ENCODE measurements at places on chromosomes 7 and 10. TPM values are rescaled to one million over a fixed set of nuclear protein-coding genes. Genes with fewer than 3 reads are reported as not detected.

DNA sequence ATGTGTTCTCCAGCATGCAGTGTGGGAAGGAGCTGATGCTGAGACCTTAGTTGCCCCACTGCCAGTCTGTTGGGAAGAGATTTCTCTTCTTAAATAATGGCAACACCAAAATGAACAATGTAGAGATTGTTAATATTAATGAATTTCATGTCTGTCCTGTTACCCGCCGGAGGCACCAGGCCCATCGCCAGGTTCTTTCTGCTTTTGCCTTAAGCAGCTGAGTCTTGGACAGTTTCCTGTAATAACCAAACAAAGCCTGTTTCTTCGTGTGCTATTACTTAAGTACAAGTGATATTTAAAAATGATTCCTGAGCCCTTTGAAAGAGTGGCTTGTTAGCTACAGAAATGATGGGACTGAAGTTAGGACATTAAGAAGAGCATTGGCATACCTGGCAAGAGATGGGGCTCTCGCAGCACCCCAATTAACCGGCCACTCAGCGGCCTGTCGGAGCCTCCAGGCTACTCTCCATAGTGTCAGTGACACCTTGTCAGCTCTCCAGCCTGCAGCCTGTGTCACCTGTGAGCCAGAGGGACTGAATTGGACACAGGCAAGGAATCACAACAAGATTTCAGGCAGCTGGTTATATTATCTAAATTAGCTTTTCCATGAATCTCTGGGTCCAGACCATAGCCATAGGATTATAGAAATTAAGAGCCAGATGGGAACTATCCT lies 142.0 kb downstream of the CELF2 start:
- peaks cover 61% of the 10 kb centered on the region for H3K4me1 ChIP-seq
- no peak overlapping the region for H3K4me3 ChIP-seq
- H3K27ac ChIP-seq = no peak overlapping the region
- H3K27me3 ChIP-seq = no peaks in the 10 kb centered on the region
- DNase-seq = no peak

DNA sequence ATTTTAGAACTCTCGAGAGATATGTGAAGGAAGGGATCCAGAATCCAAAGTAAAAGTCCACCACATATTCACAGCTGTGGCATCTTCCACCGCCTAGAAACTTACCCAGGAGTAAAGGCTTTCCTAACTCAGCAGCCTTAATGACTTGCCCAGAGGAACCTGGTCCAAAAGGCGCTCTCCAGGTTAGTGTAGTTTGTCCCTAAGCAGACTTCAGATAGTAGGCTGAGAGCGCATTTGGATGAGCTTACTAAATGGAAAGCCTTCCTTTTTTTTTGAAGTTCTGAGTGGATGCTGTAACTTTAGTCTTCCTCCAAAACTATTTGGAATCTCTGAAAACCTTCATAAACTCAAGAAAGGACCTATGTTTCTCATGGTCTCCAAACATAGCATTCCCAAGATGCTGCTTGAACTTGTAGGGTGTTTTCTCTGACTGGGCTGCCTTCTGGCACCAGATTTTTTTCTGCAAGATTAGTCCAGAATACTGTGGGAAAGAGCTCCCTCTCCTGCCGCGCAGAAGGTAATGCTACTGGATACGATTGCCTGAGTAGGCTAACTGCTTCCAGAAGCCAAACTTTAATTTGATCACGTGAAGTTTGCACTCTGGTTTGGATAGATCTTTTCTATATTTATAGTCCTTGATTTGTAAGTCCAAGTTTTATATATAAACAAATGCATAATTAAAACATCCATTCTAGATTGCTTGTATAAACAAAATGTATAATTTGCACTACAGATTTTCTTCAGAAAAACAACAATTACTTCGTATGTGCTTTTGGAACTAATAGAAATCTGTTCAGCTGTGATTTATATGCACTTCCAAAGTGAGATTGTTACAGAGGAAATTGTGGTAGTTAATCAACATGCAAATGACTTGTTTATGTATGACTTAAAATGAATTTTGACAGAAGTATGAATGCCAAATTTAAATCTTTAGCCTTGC lies 19.6 kb upstream of the GPR37 start:
- H3K27me3 ChIP-seq = peaks cover 5% of the 10 kb centered on the region
- no peak overlapping the region for H3K4me3 ChIP-seq
- no peaks in the 10 kb centered on the region for H3K36me3 ChIP-seq
- no peak overlapping the region for H3K27ac ChIP-seq
- H3K4me1 ChIP-seq = no peaks in the 10 kb centered on the region
- no peak for DNase-seq

TRDMT1 gene
- total RNA-seq = 12.3 TPM

- DNase-seq = no peak
- H3K27ac ChIP-seq = no peak overlapping the region
- no peaks in the 10 kb centered on the region for H3K36me3 ChIP-seq
- H3K27me3 ChIP-seq = peaks cover 14% of the 10 kb centered on the region
These were observed 14.1 kb upstream of the WDR86 start for GRCh38 chr7:151423936-151424335.

DNA sequence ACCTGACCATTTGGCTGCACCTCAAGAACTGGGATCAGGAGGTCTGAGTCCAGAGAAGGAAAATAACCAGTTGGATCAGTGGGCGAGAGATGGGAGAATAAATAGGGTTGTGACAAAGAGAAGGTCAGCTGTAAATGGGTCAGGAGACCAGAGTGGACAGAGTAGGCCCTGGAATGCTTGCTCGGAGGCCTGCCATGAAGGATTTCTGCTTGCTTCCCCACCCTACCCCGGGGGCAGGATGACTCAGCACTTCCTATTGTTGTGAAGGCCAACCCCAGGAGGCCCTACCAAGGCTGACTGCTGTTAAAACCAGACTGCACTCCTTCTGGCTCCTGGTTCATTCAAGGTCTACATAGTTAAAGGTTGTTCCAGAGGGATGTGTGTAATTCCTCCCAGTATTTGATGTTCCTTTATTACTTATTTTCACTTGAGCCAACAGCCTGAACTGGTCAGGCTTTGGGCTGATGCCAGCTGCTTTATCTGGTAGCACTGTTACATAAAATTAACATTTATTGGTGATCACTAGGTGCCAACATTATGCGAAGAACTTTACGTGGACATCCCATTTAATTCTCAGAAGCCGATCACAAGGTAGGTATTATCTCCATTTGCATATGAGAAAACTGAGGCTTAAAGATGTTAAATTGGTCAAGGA lies 27.3 kb upstream of the IFRD1 start:
- H3K4me1 ChIP-seq = peaks cover 19% of the 10 kb centered on the region
- peaks cover 2% of the 10 kb centered on the region for H3K27me3 ChIP-seq
- H3K4me3 ChIP-seq = no peak overlapping the region
- no peaks in the 10 kb centered on the region for H3K36me3 ChIP-seq
- peak; percentile 23 for DNase-seq

DNA sequence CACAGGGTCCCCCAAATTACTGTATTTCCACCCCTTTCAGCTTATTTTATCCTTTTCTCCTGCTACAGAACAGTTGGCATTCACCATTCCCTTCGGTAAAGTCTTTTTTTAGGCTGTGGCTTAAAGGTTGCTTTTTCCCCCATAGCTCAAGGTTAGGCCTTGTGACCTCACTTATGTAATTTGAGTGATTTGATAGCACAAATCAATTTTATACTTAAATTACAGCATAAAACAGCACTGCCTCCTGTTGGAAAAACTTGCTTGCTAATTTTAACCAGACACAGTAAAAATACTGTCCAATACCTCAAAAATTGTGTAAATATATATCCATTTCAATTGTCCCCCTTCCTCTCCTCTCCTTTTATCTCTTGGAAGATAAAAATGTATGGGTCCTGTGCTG lies 7.1 kb downstream of the GIMAP1 start:
- no peaks in the 10 kb centered on the region for H3K27me3 ChIP-seq
- H3K36me3 ChIP-seq = peaks cover 92% of the 10 kb centered on the region
- H3K27ac ChIP-seq = no peak overlapping the region
- no peak for DNase-seq

DNAJC12 gene
- 4.1 TPM for total RNA-seq

DNA sequence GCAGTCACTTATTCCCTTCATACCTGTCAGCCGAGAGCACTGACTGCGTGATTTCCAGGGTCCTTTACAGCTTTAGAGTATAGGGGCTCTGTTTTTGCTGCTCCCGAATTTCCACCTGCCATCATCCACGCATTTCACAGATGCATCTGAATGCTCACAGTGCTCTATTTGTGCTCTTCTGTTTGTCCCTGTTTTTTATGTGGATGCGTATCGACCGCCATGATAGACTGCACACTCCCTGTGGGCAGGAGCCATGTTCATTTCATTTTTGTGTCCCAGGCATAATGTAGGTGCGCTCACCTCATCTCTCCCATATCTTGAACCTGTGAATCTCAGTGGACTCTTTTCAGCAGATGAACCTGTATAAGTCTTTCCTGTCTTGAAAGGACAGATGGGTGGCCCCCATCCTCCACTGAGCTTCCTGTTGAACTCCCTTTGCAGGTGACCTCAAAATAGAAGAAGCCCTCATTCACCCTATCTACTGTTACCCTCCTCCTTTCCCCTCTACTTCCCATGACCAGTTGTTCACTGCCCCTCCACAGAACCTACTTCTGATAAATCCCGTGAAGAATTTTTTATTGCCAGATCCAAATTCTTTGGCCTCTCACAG lies 228.4 kb downstream of the CELF2 start:
- no peaks in the 10 kb centered on the region for H3K27me3 ChIP-seq
- DNase-seq = no peak
- H3K36me3 ChIP-seq = peaks cover 48% of the 10 kb centered on the region

- no peak for DNase-seq
- peaks cover 78% of the 10 kb centered on the region for H3K27me3 ChIP-seq
- peaks cover 4% of the 10 kb centered on the region for H3K36me3 ChIP-seq
These were observed 2.0 kb downstream of the MNX1 start for GRCh38 chr7:157008206-157009169.

- peaks cover 7% of the 10 kb centered on the region for H3K4me1 ChIP-seq
- no peaks in the 10 kb centered on the region for H3K36me3 ChIP-seq
- H3K4me3 ChIP-seq = no peak overlapping the region
- peak; percentile 46 for DNase-seq
These were observed 17.9 kb upstream of the BAIAP2L1 start for GRCh38 chr7:98418636-98419315.

LLCFC1 gene
- total RNA-seq = not detected

NPY gene
- total RNA-seq = not detected

DNA sequence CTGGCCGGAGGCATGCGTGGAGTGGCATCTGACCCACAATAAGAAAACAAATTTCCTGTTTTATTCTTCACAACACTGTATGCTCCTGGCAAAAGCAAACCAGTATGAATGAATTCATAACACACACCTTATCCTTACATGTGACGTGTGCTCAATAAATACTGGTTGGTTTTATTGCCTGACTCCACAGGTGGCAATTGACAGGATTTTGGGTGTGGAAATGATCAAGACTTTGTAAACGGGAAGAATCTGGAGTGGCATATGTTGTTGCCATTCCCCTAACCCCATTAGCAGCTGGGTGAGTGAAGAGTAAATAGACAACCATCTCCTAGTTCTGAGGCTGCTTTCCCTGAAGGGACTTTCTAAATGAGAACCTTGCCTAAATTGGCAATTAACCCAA lies 215.5 kb upstream of the AOAH start:
- DNase-seq = no peak
- no peak overlapping the region for H3K27ac ChIP-seq
- peaks cover 39% of the 10 kb centered on the region for H3K4me1 ChIP-seq

- DNase-seq = no peak
- H3K4me3 ChIP-seq = no peak overlapping the region
- H3K36me3 ChIP-seq = no peaks in the 10 kb centered on the region
These were observed 26.9 kb upstream of the ABCA13 start for GRCh38 chr7:48144291-48144768.

NT5C3A gene
- 86.9 TPM for total RNA-seq

FRAT2 gene
- total RNA-seq = 11.1 TPM

HECW1 gene
- total RNA-seq = not detected

- no peaks in the 10 kb centered on the region for H3K27me3 ChIP-seq
- no peaks in the 10 kb centered on the region for H3K36me3 ChIP-seq
- no peak for DNase-seq
- no peak overlapping the region for H3K27ac ChIP-seq
- H3K4me3 ChIP-seq = no peak overlapping the region
- H3K4me1 ChIP-seq = no peaks in the 10 kb centered on the region
These were observed 24.1 kb upstream of the PROSER2 start for GRCh38 chr10:11798845-11799735.

DNA sequence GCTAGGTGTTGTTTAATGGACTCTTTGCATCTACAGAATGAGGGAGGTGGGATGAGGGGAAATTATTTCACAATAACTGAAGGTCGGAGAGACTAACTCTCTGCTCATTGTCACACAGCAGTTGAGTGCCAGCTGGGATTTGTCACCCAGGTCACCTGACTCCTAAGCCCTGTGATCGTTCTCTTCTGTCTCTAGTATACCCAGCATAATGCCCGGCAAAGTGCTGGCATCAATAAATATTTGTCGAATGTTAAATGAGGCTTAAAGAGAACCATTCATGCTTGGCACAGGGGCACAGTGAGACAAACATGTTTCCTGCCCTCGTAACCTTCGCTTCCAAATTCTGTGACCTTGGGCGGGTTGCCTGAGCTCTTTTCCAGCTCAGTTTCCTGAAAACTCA lies 70.8 kb downstream of the TCF7L2 start:
- DNase-seq = no peak
- H3K4me3 ChIP-seq = no peak overlapping the region
- H3K27ac ChIP-seq = no peak overlapping the region
- no peaks in the 10 kb centered on the region for H3K4me1 ChIP-seq
- no peaks in the 10 kb centered on the region for H3K36me3 ChIP-seq

TLL2 gene
- not detected for total RNA-seq
